ENCODE measurements at places on chromosomes 11 and 22.

- DNase-seq: no peak
Measured at GRCh38 chr11:88544656-88545280, 207.2 kb upstream of the CTSC start.

GRCh38 chr11:32071811-32072210, 19.1 kb upstream of the RCN1 start:
- no peak for DNase-seq

GRCh38 chr11:126307706-126308105, 3.8 kb downstream of the DCPS start:
- DNase-seq: no peak

- DNase-seq: no peak
Measured at GRCh38 chr11:824292-824880, 3.3 kb upstream of the CRACR2B start.

DNA sequence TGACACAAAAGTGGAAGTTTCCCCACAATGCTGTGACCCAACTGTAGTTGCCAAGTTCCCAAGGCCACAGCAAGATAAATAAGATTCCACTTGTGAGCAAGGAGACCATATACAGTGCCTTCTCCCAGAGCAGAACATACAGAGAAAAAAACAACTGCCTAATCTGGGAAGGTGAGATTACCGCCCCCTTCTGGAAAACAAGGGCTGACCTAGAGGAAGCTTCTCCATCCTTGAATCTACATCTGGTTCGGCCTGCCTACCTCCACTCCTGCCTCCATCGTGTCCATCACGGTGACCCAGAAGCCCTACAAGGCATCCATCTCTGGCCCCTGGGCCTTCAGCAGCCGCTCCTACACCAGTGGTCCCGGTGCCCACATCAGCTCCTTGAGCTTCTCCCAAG, 6.1 kb upstream of the RNASEH2C start:
- no peak for DNase-seq

All from SK-N-DZ (cell line).